ENCODE measurements at places on chromosomes 11 and 22.
A peak's percentile ranks its signal among the peaks of the same experiment; 100 is the strongest.

GRCh38 chr11:118531597-118532084 is 649 bp downstream of the TMEM25 start:
- H3K36me3 ChIP-seq, result no peaks in the 10 kb centered on the region
- peaks cover 27% of the 10 kb centered on the region for H3K4me1 ChIP-seq
- peak overlapping the region; percentile 96 for H3K4me3 ChIP-seq
- peaks cover 3% of the 10 kb centered on the region for H3K27me3 ChIP-seq
- H3K27ac ChIP-seq, result peak overlapping the region; percentile 71
- DNase-seq, result no peak

- H3K27me3 ChIP-seq, result no peaks in the 10 kb centered on the region
- 0 out of 2 replicates have a peak overlapping the region, but pooled peaks have one; percentile 50 for H3K27ac ChIP-seq
- H3K4me3 ChIP-seq, result no peak overlapping the region
- H3K4me1 ChIP-seq, result peaks cover 17% of the 10 kb centered on the region
- H3K36me3 ChIP-seq, result peaks cover 12% of the 10 kb centered on the region
Measured at GRCh38 chr22:24411256-24412004, 16.0 kb upstream of the ADORA2A start.

DNA sequence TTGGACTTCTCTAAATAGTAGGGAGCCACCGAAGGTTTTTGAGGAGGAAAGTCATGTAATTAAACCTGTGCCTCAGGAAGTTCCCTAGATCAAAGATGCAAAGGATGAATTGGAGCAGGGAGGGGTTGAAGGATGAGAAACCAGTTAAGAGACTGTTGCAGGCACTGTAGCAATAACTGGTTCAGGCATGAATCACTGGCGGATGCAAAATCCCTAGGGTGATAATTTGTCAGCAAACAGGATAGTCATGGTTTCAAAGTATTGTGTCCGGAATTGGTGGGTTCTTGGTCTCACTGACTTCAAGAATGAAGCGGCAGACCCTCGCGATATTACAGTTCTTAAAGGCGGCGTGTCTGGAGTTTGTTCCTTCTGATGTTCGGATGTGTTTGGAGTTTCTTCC is 19.9 kb downstream of the TRIOBP start:
- peaks cover 3% of the 10 kb centered on the region for H3K27me3 ChIP-seq
- no peak for DNase-seq
- H3K4me3 ChIP-seq, result no peak overlapping the region

DNA sequence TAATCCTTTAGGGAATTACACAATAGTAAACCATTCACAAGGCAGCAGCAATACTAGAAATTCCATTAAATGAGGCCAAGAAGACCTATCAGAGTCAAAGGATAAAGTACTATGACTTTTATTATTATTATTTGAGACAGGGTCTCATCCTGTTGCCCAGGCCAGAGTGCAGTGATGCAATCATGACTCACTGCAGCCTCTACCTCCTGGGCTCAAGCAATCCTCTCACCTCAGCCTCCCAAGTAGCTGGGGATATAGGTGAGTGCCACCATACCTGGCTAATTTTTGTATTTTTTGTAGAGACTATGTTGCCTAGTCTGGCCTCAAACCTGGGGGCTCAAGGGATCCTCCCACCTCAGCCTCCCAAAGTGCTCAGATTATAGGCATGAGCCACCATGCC is 51.8 kb downstream of the TTC28 start:
- no peak overlapping the region for H3K4me3 ChIP-seq
- H3K27ac ChIP-seq, result no peak overlapping the region
- no peaks in the 10 kb centered on the region for H3K27me3 ChIP-seq
- no peaks in the 10 kb centered on the region for H3K36me3 ChIP-seq

DNA sequence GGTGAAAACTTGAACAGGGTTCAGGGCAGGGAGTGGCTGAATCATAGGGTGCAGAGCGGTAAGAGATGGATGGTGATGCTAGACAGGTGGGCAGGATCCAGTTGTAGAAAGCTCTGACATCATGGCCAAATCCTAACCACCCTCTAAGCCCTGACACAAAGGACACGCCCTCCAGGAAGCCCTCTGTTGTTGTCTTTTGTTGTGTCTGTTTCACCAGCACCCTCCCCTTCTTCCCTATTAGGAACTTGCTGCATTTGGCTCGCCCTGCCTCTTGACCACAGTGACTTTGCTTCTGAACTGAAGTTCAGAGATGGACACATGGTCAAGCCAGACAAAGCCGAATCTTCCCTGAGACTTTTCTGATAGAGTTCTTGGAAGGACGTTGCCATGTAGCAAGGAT is 14.2 kb upstream of the APOL6 start:
- H3K27me3 ChIP-seq, result peaks cover 3% of the 10 kb centered on the region
- no peak overlapping the region for H3K4me3 ChIP-seq
- peaks cover 42% of the 10 kb centered on the region for H3K4me1 ChIP-seq
- no peaks in the 10 kb centered on the region for H3K36me3 ChIP-seq

DNA sequence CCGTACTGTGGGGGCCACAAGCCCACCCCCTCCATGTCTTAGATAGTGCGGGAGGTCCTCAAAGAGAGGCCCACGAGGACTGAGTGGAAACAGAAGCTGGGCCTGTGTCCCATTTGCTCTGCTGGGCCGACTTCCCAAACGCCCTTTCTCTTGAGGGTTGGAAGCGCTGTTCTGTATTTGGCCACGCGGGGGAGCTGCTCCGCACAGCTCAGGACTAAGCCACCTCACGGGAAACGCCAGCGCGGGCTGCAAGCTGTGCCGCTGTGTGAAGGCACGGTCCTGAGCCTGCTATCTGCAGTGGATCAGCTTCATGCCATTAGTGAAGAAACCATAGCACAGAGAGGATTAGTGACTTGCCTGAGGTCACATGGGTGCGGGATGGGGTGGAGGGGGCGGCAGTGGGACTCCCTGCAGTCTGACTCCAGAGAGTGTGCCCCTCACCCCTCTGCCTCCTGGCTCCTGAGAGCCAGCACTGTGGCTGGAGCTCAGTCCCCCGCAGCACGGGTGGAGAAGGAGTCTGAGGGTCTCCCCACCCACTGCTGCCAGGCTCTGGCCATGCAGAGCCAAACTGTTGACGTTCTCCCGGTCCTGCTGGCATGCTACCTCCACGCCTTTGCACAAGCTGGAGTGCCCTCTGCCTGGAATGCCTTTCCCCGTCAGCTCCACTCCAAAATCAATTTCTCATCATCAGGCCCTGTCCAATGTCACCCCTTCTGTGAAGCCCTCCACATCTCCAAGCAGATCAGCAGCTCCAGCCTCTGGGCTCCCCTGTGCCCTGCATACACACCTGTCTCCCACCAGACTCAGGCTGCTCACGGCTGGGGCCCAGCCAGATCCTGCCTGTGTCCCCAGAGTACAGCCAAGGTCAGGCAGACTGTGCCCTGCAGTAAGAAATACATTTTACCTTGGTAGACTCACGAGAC is 51.5 kb upstream of the LRRC32 start:
- H3K27ac ChIP-seq, result no peak overlapping the region
- DNase-seq, result peak; percentile 88
- H3K36me3 ChIP-seq, result no peaks in the 10 kb centered on the region
- peaks cover 22% of the 10 kb centered on the region for H3K27me3 ChIP-seq
- peak overlapping the region; percentile 39 for H3K4me3 ChIP-seq
- peaks cover 5% of the 10 kb centered on the region for H3K4me1 ChIP-seq

GRCh38 chr11:64060861-64061444 is 25.2 kb downstream of the FLRT1 start:
- peak; percentile 83 for DNase-seq
- H3K4me3 ChIP-seq, result peak overlapping the region; percentile 74
- peaks cover 9% of the 10 kb centered on the region for H3K4me1 ChIP-seq
- no peaks in the 10 kb centered on the region for H3K36me3 ChIP-seq

DNA sequence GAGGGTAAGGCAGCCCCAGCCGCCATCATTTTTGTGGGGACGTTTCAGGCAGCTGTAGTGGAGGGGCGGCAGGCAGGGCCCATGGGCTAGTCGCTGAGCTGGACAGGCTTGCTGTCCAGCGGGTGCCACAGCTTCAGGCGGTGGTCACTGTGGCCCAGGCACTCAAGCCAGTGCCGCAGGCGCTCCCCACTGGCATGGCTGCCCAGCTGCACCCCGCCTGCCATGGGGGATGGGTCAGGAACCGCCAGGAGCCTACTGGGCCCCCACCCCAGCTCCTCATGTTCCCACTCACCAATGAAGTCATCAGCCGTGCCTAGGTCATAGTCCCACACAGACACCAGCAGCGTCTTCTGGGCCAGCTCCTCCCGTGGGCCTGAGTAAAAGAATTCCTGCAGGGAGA is 6.0 kb downstream of the NDUFV1 start:
- H3K27me3 ChIP-seq, result peaks cover 21% of the 10 kb centered on the region
- DNase-seq, result no peak
- H3K36me3 ChIP-seq, result peaks cover 21% of the 10 kb centered on the region
- no peak overlapping the region for H3K4me3 ChIP-seq
- H3K27ac ChIP-seq, result no peak overlapping the region

DNA sequence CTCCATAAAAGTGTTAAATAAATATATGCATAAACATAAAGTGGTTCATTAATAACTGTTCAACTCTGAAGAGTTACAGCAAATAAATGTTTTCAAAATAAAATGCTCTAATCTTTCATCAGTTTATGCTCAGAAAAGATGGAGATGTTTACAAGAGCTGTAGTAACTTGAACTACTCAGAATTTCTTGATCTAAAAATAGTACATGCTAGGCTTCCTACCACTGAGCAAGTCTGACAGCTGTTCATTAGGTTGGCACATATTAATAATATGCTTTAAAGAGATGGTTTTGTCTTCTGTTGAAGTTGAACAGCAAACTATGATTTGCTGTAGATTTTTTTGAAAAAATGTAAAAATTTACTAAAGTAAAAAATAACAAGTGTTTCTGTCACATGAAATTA is 10.8 kb upstream of the SLN start:
- H3K27ac ChIP-seq, result no peak overlapping the region
- H3K4me1 ChIP-seq, result no peaks in the 10 kb centered on the region
- H3K4me3 ChIP-seq, result no peak overlapping the region
- H3K36me3 ChIP-seq, result no peaks in the 10 kb centered on the region
- no peak for DNase-seq

DNA sequence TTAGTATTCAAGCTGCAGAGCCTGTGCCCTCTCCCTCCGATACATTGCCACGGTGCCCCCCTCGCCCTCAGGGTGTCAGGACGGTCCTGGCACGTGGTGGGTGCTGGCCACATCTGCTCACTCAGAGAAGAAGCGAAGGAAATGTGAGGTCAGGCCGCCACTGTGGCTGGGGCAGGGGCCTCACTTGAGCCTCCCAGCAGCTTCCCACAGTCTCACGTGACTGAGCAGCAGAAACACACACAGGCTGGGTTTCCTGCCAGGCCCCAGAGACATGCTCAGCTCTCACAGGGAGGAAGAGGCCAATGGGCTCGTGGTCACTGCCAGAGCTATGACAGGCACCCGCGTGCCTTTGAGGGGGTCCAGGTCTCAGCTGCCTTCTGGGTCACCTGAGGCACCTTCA is 37.9 kb upstream of the PRR5 start:
- H3K27me3 ChIP-seq, result peaks cover 27% of the 10 kb centered on the region
- no peak overlapping the region for H3K4me3 ChIP-seq
- no peak overlapping the region for H3K27ac ChIP-seq
- DNase-seq, result no peak

- no peak overlapping the region for H3K27ac ChIP-seq
- peaks cover 23% of the 10 kb centered on the region for H3K4me1 ChIP-seq
- no peaks in the 10 kb centered on the region for H3K36me3 ChIP-seq
Measured at GRCh38 chr11:95371153-95371552, 140.2 kb upstream of the SESN3 start.

DNA sequence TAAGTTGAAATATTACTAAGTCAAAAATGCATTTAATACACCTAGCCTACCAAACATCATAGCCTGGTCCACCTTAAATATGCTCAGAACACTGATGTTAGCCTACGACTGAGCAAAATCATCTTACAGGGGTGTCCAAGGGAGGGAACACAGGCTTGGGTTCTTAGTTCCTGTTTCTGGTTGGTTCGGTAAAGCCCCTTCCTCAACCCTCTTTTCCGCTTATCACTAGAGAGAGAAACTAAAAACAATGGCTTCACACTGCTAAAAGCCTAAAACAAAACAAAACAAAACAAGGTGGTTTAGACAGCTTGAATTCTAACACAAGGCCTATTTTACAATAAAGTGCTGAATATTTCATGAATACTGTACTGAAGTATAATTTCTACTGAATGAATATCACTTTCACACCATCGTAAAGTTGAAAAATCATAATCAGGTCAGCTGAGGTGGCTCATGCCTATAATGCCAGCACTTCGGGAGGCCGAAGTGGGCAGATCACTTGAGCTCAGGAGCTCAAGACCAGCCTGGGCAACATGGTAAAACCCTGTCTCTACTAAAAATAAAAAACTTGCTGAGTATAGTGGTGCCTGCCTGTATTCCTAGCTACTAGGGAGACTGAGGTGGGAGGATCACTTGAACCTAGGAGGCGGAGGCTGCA is 118.0 kb downstream of the SIK3 start:
- H3K27ac ChIP-seq, result peak overlapping the region; percentile 31
- H3K4me1 ChIP-seq, result peaks cover 14% of the 10 kb centered on the region
- no peak for DNase-seq
- no peaks in the 10 kb centered on the region for H3K36me3 ChIP-seq

DNA sequence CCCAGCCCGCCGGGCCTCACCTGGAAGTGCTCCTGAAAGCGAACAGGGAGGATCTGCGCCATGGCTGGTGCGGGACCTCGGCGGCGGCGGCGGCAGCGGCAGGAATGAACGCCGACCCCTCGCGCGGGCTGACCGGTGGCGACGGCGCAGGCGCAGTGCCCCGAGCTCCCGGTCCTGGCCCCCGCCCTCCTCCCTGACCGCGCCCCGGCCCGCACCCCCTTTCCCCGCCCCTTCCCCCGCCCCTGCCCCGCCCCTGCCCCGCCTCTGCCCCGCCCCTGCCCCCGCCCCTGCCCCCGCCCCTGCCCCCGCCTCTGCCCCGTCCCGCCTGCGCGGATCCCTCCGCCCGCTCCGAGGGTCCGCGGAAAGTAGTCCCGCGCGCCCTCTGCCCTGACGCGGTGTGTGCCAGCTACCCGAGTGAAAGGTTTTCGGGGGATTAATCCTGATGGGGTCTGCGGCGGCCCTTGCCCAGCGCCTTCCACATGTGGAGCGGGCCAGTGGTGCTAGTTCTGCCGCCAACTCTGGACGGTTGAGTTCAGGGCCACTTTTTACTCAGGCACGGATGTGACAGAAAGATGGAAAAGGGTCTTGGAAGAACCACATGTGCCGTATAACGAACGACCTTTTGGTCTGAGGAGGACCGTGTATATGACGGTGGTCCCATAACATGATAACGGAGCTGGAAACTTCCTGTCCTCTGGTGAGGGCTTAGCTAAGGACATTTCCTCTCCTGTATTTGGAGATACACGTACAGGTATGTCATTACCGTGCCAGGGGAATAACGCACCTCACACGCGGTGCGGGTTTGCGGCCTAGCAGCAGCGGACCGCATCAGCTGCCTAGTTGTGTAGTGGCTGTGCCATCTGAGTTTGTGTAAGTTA is at the start of gene CLTCL1:
TSS of gene CLTCL1 (minus strand) at position 140 of the 878 bp plus-strand sequence. CDS start at position 62, 78 bp downstream.
- no peak within 1 kb of the TSS for H3K27ac ChIP-seq
- DNase-seq, result peak; percentile 84
- peaks cover 24% of the 10 kb centered on the region for H3K4me1 ChIP-seq
- peak within 1 kb of the TSS; percentile 91 for H3K4me3 ChIP-seq
- no peaks in the 10 kb centered on the region for H3K36me3 ChIP-seq
